ENCODE measurements at places on chromosomes 3 and 15.

GRCh38 chr3:67819447-67819846, 165.0 kb upstream of the SUCLG2 start:
- DNase-seq: no peak

GRCh38 chr15:22786868-22787698, 639 bp downstream of the NIPA1 start:
- DNase-seq: no peak

GRCh38 chr3:120772081-120772480, 29.5 kb downstream of the GTF2E1 start:
- DNase-seq: no peak

GRCh38 chr3:123373474-123373987, 75.4 kb downstream of the ADCY5 start:
- DNase-seq: no peak

DNA sequence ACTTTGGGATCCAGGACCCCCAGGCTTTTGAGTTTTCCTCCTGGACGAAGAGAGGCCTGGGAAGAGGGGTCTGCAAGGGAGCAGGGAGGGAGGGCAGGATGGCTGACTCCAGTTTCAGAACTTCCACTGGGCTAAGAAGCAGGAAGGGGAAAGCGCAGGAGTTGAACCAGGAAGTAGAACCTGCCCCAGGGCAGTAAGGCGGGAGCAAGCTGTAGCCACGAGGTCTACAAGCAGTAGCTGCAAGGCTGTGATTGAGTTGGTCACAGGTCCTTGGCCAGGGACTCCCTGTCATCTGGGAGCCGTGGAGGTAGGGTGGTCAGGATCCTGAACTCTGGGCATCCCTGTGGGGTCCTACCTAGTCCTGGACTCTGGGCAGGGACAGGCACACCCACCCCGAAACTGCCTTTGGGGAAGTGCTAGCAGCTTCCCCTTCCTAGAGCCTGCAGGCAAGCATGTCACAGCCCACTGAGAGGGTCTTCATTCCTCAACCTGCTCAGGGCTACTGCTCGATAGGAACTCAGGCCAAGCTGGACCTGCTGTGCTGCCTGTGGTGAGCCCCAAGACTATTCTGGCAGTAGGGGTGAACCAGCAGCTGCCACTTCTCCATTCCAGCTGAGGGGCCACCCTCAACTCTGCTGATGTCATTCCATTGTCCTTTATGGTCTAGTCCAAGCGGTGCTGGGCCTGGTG, 5.8 kb upstream of the GNAI2 start:
- DNase-seq: no peak

DNA sequence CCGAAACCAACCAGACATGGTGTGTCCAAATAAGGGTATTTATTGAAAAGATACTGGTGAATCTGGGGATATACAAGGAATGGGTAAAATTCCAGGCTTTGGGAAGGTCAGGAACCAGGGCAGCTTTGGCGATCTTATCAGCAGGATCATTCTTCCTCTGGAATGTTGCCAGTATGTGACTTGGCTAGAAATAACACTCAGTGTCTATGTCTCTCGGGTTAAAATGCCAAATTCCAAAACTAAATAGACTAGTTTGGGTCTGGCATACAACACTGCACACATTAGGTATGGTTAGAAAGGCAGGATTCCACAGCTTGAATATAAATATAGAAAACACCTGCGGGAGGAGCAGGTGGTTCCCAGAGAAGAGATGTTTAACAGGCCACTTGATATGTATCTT, 220.2 kb upstream of the CD96 start:
- no peak for DNase-seq

GRCh38 chr15:91944331-91944730, 90.8 kb downstream of the SLCO3A1 start:
- no peak for DNase-seq

- DNase-seq: no peak
These were observed 2.3 kb downstream of the B3GNT5 start for GRCh38 chr3:183255348-183255730.

DNA sequence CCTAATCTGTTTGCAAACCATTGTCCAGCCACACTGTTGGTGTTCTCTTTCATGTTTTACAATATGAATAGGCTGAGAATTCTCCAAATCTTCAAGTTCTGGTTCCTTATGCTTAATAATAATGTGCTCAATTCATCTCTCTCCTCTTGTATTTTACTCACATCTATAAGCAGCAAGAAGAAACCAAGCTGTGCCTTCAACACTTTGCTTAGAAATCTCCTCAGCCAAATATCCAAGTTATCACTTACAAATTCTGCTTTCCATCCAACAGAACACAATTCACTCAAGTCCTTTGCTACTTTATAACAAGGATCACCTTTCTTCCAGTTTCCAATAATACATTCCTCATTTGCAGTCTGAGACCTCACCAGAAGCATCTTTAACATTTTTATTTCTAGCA, 117.5 kb downstream of the LRRC28 start:
- DNase-seq: no peak

GRCh38 chr3:53318522-53318921, 28.8 kb downstream of the DCP1A start:
- DNase-seq: no peak

DNA sequence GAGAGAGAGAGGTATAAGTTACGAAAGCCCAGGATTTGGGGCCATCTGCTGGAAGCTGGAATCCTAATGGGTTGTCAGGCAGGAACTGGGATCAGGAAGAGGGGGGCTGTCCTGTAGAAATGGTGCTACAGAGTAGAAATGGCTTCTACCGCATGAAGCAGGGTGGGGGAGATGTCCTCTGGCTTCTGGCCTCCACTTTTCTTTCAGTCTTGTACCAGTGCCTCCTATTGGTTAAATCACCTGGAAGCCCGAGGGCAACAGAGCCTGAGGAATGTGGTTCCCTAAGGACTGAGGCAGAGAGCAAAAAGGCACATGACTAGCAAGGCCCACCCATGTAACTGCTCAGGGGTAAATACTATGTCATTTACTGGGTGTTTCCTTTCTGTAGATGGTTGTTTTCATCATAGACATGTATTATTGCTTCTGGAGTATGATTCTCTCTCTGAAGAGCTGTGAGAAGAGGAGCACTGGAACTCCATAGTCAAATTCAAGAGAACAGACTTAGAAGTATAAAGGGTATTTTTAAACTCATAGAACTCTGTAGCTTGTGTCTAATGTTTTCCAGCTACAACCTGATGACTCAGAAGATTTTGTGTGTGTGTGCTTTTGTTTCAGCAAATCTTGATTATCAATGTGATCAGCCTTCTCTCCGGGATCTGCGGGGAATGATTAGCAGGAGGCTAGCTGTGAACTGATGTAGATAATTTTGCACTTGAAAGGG, 20.2 kb upstream of the MITF start:
- no peak for DNase-seq
